Activated CD4-positive, CD25-positive, alpha-beta regulatory T cell (primary cell): ENCODE measurements at places on chromosomes 3 and 15.

DNA sequence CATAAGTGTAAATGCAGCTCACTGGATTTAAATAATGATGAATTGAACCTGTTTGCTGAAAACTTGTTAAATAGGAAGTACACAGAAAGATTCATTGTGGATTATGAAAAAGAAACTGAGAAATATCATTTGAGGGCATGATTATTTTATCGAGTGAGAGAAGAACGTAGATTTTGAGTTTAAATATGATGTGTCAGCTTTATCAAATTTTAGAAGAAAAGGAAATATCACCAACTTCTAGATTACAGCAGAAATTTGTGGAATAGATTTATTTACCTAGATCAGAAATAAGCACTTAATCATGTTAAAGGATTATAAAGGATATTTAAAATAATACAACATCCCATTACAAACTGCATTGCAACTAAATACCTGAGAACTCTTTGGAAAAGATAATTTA, 315.5 kb downstream of the ZPLD1 start:
- DNase-seq: no peak

DNA sequence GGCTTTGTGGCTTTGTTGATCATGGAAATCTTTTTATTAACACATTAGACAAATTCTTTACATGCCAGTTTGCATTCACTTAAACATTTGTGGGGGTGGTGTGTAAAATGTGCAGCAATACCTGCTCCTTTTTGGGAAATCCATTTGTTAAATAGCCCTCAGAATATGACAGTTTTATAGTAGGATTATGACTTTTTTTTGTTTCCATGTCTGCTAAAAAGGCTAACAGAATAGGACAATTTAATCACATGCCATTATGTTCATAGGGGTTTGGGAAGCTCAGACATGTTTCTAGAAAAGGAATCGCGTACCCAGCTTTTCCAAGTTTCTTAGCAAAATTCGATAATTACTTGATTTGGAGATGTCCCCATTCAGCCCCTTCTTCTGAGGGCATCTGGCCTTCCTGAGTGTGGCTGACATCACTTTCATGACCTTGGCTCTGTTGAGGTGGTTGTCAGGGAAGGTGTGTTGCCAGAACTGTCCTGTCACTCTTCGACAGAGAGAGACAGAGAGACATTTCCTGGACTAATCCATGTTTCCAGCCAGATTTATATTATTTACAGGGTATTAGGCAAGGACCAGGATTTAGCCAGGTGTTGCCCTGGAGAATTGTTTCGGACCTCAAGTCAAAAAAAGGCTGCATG, 126.4 kb downstream of the PTPRG start:
- DNase-seq: no peak

DNA sequence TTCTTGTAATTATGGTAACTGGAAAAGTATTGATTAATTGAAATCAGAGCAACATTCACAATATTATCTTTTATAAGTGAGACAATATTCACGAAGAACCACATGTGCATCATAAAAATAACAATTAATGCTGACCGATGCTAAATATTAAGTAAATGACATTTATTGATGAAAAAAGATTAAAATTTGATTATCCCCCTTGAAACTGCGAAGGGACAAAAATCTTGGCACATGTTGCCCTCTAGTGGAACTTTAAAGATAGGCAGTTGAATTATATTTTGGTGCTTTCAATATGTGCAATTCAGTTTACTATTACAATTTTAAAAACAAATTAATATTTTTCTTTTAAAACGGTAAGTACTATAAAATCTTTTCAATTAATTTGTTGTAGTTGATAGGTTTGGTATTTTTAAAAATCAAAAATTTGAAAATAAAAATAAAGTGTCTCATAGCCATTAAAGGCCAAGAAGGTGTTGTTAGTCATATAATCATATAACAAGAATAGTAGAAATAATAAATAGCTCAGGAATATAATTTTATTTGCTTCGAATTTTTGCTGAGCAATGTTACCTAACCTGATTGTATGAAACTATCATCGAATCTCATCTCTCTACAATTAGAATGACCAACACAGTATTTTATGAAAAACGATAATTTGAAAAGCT, 270.2 kb downstream of the ROBO1 start:
- no peak for DNase-seq

DNA sequence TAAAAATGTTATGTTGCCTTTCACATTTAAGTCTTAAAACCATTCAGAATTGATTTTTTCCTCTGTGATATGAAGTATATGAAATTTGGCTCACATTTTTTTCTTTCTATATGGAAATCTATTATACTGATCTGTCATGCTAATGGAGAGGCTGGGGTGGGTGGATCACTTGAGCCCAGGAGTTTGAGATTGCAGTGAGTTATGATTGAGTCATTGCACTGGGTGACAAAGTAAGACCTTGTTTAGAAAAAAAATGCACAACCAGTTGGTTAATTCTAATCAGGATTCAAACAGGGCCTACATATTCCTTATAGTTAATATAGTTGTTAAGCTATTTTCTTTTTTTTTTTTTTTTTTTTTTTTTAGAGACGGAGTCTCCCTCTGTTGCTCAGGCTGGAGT, 230.5 kb downstream of the MFSD1 start:
- no peak for DNase-seq

- DNase-seq: no peak
Measured at GRCh38 chr15:59296181-59296617, 76.5 kb downstream of the MYO1E start.

DNA sequence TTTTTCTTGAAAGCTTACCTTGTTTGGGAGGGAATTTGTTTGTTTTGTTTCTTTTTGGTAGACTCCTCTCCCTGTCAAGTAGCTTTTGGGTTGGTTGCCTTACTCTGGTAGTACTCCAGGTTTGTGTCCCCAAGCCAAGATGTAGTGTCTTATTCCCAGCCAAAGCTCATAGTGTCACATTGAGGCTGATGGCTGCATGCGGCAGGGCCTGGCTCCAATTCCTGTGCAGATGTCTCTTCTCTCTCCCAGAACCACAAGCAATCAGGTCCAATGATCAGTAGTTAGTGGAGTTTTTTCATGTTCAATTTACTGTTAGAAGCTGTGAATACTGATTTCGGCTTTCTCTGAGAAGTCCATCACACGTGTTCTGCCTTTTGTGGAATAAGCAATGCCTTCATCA, 221.1 kb upstream of the THBS1 start:
- no peak for DNase-seq

DNA sequence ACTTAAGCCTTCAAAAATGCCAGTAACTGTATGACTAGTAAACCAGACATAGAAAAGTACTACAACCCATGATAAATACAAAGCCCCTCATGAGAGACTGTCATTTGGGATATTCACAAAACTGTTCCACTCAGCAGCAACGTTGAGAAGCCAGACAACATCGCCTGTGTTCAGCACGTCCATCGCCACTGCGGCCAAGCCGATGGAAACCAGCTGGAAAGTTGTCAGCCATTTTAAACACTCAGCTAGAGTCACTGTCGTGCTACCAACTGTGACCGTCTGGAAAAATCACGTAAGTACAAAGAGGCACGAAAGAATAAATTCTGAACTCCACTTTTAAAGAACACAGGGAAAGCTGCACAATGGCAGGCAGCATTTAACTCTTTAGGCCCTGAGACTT, 340.7 kb upstream of the WNT5A start:
- no peak for DNase-seq

GRCh38 chr3:133452641-133453319, 52.9 kb downstream of the BFSP2 start:
- no peak for DNase-seq

DNA sequence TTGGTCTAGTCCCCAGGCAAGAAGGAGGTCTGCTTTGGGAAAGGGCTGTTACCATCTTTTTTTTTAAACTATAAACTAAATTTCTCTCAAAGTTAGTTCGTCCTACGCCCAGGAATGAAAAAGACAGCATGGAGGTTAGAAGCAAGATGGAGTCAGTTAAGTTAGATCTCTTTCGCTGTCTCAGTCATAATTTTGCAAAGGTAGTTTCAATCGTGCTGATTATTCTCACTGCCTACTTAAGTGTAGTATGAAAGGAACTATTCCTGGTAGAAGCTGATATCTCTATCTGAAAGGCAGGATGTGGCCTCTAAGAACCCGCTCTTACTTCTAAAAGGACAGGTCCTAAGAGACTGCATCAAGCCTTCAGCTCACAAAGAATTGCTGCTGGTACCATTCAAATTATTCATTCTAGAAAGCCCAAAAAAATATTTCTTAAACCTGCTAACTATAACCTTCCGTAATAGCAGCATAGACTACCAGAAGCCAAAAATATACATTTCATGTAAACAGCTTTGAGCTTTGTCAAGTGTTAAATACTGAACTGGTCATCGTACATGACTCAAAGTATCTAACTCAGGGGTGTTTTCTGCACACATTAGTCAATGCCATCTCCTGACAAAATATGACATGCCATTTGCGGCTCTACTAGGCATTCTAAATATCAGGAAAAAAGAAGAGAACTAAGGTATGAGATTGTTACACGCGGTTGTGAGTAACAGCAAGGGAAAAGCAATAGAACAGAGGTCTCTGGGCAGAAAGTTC, 96.0 kb upstream of the CCDC80 start:
- DNase-seq: no peak

DNA sequence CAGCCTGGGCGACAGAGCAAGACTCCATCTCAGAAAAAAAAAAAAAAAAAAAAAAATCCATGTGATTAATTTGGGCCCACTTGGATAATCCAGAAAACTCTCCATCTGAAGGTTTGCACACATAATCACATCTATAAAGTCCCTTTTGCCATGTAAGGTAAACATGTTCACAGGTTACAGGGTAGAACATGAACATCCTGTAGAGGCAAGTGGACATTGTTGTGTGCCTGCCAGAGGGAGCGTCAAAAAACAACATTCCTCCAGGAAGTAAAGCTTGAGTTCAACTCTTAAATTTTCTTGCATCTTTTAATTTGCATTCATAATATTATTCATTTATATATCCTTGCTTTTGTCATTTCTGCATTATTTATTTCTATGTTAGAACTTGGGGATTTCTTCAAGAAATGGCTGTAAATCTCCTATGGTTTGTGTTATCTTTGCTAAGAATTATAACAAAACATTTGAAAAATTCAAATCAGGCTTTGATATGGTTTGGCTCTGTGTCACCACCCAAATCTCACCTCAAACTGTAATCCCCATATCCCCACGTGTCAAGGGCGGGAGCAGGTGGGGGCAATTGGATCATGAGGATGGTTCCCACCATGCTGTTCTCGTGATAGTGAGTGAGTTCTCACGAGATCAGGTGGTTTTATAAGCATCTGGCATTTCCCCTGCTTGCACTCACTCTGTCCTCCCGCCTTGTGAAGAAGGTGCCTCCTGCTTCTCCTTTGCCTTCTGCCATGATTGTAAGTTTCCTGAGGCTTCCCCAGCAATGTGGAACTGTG, 11.3 kb upstream of the TTBK2 start:
- no peak for DNase-seq

DNA sequence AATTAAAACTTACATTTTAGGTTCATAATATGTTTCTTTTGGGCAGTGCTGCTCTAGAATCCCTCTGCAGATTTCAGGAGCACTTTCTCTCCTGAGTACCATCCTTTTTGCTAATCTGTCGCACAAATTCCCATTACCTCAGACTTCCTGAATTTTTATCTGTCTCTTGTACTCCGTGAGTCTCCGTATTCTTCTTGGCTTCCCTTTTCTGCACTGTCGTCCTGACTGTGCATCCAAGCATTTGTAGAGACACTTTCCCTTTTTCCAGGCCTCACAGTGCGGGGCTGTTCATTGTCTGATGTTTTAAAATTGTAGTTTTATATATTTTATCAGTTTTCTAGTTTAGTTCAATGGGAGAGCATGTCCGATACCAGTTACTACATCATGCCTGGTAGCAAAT, 27.3 kb downstream of the MEF2A start:
- no peak for DNase-seq

- no peak for DNase-seq
Measured at GRCh38 chr3:133208184-133208583, 170.0 kb downstream of the TMEM108 start.

DNA sequence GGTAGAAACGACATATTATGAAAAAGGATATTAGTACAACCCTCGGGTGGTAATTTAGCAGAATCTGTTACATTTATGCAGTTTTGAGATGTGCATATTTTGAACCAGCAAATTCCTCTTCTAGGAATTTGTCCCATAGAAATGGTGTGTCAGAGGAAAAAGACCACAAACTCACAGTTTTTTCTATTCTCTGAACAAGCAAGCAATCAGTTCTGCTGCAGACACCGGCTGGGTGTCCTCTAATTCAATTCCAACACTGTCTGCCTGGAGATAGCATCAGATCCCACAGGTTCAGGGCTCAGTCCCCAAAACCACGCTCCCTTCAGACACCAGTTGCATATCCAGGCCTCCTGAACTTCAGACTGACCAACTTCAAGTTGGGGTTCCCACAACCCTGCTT, 36.4 kb downstream of the APH1B start:
- DNase-seq: no peak
